ENCODE measurements at places on chromosomes 5 and 9.

- peak; percentile 6 for DNase-seq
These were observed 128.1 kb downstream of the STARD4 start for GRCh38 chr5:111384220-111384619.

DNA sequence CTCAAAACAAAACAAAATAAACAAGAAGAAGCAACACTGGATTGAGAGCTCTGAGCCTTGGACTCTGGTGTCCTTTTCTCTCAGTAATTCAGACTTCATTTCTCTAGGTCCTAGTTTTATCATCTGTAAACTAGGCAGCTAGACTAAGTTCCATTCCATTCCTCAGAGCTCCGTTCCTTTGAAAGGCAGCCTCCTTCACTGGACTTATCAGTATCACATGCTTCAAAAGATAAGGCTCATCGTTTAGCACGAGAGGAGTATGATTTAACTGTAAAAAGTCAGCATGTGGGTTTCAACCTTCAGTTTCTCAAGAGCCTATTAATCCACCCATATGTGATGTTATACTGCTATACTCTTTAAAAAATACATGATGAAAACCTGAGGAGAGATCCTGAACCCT lies 1.6 kb downstream of the ATP10B start:
- DNase-seq, result no peak

GRCh38 chr9:79651251-79651795 lies 79.6 kb downstream of the TLE4 start:
- DNase-seq, result no peak

DNA sequence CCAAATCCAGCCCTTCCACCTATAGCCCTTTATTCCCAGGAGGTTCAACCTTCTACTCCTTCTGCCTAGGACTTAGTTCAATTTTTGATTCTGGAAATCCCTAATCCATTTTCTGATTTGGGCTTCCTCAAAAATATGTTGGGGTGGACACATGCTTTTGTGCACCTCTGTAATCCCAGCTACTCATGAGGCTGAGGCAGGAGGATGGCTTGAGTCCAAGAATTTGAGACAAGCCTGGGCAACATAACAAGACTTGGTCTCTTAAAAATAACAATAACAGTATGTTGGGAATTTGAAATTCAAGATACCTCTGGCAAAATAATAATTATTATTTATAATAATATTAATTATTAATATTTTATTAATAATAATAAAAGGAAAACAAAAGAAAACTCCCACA lies 188.7 kb upstream of the TLE4 start:
- peak; percentile 82 for DNase-seq

GRCh38 chr9:100070104-100071041 lies 28.4 kb downstream of the ERP44 start:
- DNase-seq, result peak; percentile 69

DNA sequence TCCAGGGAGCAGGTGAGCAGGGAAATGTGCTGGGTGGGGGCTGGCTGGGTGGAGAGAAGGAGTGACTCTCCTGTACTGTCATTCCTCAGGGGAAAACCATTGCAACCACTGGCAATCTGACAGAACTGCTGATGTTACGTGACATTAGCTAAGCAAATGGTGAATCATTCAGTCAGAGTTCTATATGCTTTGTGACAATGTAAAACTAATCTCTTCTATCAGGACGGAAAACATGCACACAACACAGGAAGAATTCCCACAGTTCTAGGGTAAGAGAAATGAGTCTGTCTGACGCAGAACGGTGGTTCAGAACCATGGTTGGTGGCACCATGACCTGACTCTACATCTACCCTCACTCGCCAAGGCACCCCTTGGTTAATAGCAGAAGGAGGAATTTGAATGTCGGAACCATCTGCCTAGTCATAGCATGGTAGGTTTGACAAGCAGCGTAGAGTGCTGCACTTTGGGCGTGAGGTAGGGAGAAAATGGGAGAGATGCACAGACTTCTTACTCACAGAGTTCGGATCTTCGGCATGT lies 243.6 kb upstream of the PANK3 start:
- peak; percentile 61 for DNase-seq

DNA sequence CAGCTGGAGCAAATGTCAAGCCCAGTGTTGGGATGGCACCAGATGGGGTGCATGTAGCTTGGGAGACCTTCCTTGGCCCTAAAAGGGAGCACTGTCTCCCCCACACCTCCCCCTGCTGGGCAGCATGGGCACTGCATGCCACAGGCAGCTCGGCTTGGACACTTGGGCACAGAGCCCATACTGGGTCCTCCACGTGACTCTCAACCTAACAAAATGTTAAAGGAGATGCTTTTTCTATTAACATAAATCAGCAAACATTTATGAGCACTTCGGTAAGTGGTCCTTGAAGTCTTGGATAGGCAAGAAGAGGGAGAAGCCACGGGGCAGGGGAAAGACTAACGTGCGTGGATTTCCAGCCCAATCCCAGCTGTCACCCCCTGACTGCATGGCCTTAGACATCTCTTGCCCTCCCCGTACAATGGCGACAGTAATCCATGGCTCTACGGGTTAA lies 23.9 kb upstream of the MAPK9 start:
- DNase-seq, result no peak

GRCh38 chr5:539469-540070 lies 15.3 kb upstream of the SLC9A3 start:
- no peak for DNase-seq

DNA sequence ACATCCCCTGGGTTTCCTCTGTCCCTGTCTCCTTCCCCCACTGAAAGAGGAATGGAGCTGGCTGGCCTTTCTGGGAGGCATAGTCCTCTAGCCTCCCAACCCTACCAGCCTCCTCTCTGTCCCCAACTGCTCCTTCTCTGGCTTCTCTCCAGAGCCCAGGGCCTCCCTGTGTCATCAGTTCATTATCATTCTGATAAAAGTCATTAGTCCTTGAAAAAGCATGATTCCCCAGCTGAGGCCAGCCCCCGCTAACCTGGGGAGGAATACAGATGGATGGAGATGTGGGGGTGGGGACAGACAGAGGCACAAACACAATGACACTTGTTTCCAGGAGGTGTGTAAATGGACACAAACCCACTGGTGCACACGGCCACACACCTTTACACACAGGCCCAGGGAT lies 73.6 kb upstream of the HSPA9 start:
- DNase-seq, result no peak

GRCh38 chr5:72167804-72168203 lies 60.5 kb downstream of the MAP1B start:
- no peak for DNase-seq

DNA sequence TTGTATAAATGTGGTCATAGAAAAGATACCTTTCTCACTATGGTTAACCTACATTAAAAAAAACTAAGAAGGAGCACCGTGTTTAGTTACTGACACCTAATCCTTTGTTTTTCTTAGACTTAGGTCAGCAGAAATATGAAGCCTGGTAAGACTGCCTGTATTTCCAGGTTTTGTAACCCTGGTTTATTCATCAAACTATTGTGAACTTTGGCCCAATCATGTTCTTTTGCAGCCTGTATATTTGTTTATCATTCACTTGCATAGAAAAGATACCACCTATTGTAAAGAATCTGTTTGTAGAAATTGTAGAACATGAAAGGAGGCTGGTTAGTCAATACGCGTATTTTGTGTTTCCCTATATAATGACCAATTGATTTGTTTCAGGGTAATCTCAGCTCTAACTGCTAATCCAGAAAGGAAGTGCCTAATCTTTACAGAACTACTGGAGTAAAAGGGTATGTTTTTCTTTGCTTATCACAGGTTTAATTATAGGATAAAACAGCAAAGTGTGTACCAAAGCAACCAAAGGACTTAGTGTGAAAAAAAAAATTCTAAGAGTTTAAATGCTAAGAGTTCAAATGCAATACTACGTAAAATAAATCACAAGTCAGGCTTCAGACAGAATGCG lies 103.6 kb downstream of the LURAP1L start:
- peak; percentile 78 for DNase-seq

DNA sequence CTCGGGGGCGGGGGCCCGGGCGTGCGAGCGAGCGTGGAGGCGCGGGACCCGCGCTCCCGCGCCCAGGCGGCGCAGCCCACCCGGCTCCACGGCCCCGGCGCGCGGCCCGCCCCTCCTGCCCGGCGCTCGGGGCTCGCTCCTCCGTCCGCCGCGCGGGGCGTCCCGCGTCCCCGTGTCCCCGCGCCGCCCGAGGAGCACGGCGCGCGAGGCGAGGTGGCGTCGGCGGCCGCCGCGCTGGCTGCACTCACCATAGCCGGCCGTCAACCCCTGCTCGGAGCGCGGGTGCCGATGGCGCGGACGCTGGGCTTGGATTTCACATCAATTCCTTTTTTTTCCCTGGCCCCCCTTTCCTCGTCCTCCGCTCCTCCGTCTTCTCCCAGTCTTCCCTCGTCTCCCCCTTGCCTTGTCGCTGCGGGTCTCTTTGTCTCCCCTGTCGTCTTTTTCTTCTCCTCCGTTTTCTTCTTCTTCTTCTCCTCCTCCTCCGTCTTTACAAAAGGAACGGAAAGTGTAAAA lies 494 bp downstream of the PTCH1 start:
- DNase-seq, result no peak

DNA sequence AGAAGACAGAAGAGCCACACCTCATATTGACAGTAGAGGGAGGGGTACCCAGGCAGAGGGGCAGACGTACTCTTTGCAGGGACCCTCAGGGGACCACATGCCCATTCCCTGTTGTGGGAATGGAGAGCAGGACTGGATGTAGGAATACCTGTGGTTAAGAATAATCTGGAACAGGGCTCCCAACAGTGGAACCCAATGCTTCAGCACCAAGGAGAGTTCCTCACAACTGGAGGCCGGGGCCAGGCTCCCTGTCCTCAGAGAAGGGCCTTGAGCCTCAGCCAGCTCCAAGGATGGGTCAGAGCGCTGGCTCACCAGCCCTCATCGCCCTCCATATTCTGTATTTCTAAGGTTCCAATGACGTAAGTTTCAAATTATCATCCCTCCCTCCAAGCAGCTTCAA lies 7.4 kb upstream of the SHC3 start:
- DNase-seq, result peak; percentile 38

GRCh38 chr9:111728143-111728542 lies 66.6 kb downstream of the SHOC1 start:
- peak; percentile 81 for DNase-seq

DNA sequence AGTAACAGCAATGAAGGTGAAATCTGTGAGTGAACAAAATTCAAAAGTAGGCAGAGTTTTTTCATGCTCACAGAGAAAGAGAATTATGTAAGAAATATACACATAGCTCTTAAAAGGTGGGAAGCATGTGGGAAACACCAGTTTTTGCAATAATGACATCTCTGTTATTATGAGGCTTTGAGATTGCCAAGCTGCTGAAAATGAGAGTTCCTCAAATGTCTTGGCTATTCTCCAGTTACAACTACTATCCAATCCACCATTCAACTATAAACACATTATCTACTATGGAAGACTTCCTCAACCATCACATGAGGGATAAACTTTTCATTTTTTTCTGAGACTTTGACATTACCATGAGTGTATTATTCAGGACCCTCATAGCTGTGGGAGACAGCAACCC lies 420.8 kb upstream of the ACTBL2 start:
- DNase-seq, result no peak

DNA sequence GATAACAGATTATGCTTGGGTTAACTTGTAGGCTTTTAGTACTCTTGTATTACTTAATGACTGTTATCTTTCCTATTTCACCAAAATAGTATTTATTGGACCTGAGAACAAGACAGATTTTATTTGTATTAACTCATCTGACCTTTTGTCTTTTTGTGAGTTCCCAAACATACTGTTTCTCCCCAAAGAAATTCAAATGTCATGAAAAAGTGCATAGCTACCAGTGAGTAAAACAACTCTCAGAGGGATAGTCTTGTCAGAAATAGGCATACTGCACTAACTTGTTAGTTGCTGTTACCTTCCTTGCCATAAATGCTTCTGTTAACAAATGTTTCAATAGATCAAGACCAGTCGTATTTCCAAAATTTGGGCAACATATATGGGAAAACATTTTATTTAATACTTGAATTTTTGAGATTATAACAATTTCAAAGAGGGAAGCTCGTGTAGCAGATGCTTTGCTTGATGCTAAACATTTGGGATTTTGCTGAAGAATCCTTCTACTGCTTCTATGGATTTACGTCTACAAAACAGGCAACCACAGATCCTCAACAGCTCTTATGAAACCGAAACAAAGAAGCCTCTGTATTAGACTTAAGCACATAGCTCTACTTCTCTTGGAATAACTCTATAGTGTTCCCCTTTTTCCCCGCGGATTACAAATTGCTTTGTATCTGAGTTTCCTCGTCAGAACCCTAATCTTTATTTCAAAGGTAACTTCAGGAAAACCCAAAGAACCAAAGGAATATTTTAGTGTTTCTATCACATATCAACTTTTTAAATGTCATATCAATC lies 248.8 kb downstream of the MCTP1 start:
- DNase-seq, result no peak

DNA sequence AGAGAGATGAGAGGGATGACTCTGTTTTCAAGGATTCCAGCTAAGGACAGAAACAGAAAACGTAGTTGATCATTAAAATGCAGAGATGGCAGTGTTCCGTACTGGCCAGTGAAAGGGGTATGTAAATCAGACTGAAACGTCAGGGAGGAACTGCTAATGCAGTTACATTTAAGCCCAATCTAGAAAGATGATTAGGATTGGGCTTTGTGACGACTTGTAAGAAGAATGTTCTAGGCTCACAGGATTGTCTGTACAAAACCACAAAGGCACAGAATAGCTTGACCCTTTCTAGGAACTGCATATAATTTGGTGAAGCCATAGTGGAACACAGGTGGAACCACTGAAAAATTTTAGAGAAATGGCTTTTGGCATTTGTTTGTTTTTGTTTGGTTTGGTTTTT lies 55.6 kb upstream of the TESK1 start:
- no peak for DNase-seq

GRCh38 chr9:101707721-101708120 lies 30.7 kb downstream of the GRIN3A start:
- no peak for DNase-seq

GRCh38 chr5:73433982-73434342 lies 14.6 kb downstream of the FOXD1 start:
- DNase-seq, result no peak

DNA sequence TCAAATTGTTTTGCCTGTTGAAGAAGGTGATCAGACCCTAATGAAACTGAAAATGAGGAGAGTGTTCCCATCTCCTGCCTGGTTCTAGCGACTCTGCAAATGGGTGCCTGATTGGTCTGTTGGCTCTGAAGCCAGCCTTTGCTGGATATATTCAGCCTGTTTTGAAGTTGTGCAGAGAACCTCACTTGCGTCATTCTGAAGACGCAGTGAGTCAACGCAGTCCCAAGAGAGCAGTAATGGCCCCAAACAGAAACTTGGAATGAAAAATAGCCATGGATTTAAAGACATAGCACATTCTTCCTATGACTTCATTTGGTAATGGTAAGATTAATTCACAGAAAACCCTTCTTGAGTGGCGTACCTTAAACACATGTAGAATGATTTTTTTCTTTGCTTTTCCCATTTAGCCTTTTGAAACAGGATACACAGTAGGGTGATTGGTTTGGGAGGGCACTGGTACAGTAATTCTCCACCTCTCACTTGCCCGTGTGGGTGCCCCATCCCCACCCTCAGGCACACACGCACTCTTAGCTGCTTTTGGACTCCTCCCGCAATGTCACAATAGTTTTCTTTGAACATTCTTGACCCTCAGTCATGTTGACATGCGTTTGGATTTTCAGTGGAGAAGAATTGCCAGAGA lies 54.1 kb upstream of the ABL1 start:
- DNase-seq, result peak; percentile 36

- no peak for DNase-seq
These were observed 316.5 kb downstream of the KCTD16 start for GRCh38 chr5:144487207-144487606.

GRCh38 chr9:91202736-91203283 lies 158.9 kb downstream of the AUH start:
- no peak for DNase-seq
